CD4-positive, alpha-beta T cell (primary cell): ENCODE measurements at places on chromosomes 1 and 21.

DNA sequence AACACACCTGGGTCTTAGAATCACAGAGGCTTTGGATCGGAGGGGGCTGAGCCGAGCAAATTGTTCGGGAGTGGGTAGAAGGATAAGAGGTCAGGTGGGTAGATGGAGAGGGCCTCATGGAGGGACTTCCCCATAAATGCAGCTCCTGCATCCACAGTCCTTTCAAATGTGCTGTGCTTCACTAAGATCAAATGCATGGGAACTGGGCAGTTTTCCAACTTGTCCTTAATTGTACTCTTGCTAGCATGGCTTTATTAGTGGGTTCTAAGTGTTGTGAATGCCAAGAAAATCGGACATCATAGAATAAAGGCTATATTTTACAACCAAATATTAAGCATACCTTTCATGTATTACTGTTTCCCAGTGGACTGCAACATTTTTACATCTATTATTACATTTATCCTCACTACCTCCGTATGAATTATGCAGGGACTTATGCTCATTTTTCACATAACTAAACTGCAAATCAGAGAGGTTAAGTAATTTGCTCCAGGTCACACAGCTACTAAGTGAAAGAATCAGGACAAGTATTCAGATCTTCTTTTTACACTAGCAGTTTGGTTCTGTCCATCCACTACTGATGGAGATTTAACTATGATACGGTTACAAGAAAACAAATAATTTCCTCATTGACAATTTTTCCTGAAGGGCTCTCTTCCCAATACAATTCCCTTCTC, 174.5 kb upstream of the RUNX1 start:
- H3K4me1 ChIP-seq: peaks cover 36% of the 10 kb centered on the region
- DNase-seq: no peak
- H3K27me3 ChIP-seq: no peaks in the 10 kb centered on the region
- no peaks in the 10 kb centered on the region for H3K36me3 ChIP-seq
- no peak overlapping the region for H3K4me3 ChIP-seq

DNA sequence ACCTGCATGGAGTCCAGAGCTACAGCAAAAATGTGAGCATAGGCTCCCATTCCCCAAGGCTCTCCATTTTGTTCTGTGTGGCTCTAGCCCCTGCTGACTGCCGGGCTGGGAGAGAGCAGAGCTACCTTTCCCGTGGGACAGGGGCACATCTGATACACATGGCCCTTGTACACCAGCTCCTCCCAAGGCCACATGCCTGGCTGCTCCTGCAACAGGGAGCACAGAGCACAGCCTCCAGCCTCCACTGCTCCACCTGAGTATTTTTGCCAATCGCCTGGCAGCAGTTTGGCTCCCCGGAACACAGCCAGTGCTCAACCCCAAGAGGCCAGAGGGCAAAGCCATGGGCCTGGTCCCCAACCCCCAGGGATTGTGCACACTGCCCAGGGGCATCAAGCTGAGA, 146.5 kb downstream of the CHD1L start:
- H3K4me1 ChIP-seq: no peaks in the 10 kb centered on the region
- no peak overlapping the region for H3K27ac ChIP-seq
- H3K27me3 ChIP-seq: peaks cover 14% of the 10 kb centered on the region

GRCh38 chr1:59163268-59164092, 133.4 kb upstream of the FGGY start:
- no peaks in the 10 kb centered on the region for H3K4me1 ChIP-seq
- no peaks in the 10 kb centered on the region for H3K27me3 ChIP-seq
- no peak overlapping the region for H3K27ac ChIP-seq
- H3K4me3 ChIP-seq: no peak overlapping the region
- H3K36me3 ChIP-seq: no peaks in the 10 kb centered on the region

- H3K27ac ChIP-seq: no peak overlapping the region
- no peaks in the 10 kb centered on the region for H3K27me3 ChIP-seq
- peaks cover 33% of the 10 kb centered on the region for H3K4me1 ChIP-seq
- H3K36me3 ChIP-seq: peaks cover 50% of the 10 kb centered on the region
- H3K4me3 ChIP-seq: no peak overlapping the region
- no peak for DNase-seq
Observed at GRCh38 chr1:44777547-44777946, 2.2 kb downstream of the RPS8 start.

GRCh38 chr1:37143800-37144199, 109.5 kb upstream of the GRIK3 start:
- no peak for DNase-seq
- H3K36me3 ChIP-seq: no peaks in the 10 kb centered on the region
- H3K4me3 ChIP-seq: no peak overlapping the region

DNA sequence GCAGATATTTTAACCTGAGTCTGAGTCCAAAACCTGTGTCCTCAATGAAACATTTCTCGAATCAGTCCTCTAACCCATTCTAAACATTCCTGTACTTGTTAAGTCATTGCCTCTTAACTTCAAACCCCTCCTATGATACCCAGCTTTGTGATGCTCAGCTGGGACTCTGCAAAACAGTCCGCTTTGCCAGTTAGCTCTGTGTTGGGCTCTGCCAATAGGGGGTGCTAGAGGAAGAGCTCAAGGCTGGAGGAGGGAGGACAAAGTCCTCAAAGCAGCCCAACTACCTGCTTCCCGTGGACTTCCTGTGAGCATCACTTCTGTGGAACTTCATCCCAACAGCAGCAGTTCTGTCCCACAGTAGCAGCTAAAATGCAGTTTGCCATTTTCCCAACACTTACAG, 38.1 kb upstream of the SYT14 start:
- no peak overlapping the region for H3K27ac ChIP-seq
- no peaks in the 10 kb centered on the region for H3K4me1 ChIP-seq
- H3K36me3 ChIP-seq: no peaks in the 10 kb centered on the region
- no peaks in the 10 kb centered on the region for H3K27me3 ChIP-seq
- DNase-seq: no peak
- H3K4me3 ChIP-seq: no peak overlapping the region

DNA sequence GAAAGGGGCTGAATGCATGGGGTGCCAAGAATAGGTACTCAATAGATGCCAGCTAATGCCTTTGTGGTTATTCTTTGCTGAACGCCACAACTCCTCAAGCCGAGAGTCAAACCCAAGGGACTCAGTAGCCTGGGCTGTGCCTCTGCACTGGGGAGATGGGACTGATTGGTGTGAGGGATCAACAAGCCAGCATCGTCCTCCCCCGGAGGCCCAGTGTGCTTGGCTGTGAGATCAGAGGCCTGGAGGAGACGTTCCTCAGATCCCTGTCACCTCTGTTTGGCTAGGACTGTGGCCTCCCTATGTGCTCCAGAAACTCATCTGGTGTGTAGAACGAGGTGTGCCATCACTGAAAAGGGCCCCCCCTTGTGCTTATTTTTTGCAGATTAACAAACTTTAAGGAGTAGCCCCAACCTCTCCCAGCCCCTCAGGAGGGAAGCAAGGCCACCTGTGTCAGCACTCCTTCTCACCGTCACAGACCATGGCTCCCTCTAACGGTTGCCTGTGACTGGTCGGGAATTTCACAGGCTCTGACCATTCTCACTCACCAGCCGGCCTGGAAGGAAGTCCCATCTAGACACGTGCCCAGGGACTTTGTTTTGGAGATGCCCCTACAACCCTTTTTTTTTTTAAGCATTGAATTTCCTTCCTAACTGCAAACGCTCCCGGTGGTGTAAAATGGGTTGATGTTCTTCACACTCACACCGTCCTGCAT, 194.0 kb upstream of the VAMP3 start:
- H3K27me3 ChIP-seq: peaks cover 2% of the 10 kb centered on the region
- no peaks in the 10 kb centered on the region for H3K36me3 ChIP-seq
- no peak overlapping the region for H3K4me3 ChIP-seq
- H3K27ac ChIP-seq: no peak overlapping the region

DNA sequence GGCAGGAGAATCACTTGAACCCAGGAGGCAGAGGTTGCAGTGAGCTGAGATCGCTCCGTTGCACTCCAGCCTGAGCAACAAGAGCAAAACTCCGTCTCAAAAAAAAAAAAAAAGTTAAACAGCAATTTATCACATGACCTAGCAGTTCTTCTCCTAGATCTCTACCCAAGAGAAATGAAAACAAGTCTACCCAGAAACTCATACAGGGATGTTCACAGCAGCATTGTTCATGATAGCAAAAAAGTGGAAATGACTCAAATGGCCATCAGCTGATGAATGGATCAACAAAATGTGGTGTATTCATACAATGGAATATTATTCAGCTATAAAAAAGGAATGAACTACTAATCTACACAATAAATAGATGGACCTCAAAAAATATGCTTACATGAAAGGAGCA, 12.2 kb upstream of the ID3 start:
- peaks cover 8% of the 10 kb centered on the region for H3K27me3 ChIP-seq
- no peak overlapping the region for H3K4me3 ChIP-seq
- no peaks in the 10 kb centered on the region for H3K36me3 ChIP-seq
- DNase-seq: no peak
- H3K27ac ChIP-seq: no peak overlapping the region
- H3K4me1 ChIP-seq: peaks cover 23% of the 10 kb centered on the region

- H3K36me3 ChIP-seq: no peaks in the 10 kb centered on the region
- H3K27me3 ChIP-seq: no peaks in the 10 kb centered on the region
- no peak overlapping the region for H3K4me3 ChIP-seq
- no peak for DNase-seq
- H3K4me1 ChIP-seq: no peaks in the 10 kb centered on the region
Observed at GRCh38 chr1:214670098-214670497, 67.1 kb downstream of the CENPF start.

GRCh38 chr1:186848509-186849130, 19.9 kb downstream of the PLA2G4A start:
- H3K27me3 ChIP-seq: no peaks in the 10 kb centered on the region
- no peak for DNase-seq
- H3K4me1 ChIP-seq: no peaks in the 10 kb centered on the region

DNA sequence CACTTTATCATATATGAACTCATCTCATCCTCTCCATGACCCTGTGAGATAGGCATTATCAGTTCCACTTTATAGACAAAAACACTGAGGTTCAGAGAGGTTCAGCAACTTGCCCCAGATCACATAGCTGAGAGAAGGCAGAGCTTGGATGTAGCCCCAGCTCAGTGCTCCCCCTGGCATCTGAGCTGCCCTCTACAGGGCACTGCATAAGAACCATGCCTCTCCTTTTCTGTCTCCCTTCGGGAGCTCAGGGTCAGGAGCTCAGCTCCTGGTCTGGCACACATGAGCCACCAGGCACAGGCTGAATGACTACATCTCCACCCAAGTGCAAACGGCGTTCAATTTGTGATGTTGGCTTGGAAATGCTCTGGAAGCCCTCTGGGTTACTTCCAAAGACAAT, 16.9 kb downstream of the RAB7B start:
- no peaks in the 10 kb centered on the region for H3K4me1 ChIP-seq
- no peak overlapping the region for H3K4me3 ChIP-seq
- no peaks in the 10 kb centered on the region for H3K36me3 ChIP-seq
- DNase-seq: no peak
- no peaks in the 10 kb centered on the region for H3K27me3 ChIP-seq

- no peak for DNase-seq
- H3K4me1 ChIP-seq: no peaks in the 10 kb centered on the region
- H3K27ac ChIP-seq: no peak overlapping the region
Observed at GRCh38 chr21:35833991-35834390, 226.3 kb downstream of the SETD4 start.

DNA sequence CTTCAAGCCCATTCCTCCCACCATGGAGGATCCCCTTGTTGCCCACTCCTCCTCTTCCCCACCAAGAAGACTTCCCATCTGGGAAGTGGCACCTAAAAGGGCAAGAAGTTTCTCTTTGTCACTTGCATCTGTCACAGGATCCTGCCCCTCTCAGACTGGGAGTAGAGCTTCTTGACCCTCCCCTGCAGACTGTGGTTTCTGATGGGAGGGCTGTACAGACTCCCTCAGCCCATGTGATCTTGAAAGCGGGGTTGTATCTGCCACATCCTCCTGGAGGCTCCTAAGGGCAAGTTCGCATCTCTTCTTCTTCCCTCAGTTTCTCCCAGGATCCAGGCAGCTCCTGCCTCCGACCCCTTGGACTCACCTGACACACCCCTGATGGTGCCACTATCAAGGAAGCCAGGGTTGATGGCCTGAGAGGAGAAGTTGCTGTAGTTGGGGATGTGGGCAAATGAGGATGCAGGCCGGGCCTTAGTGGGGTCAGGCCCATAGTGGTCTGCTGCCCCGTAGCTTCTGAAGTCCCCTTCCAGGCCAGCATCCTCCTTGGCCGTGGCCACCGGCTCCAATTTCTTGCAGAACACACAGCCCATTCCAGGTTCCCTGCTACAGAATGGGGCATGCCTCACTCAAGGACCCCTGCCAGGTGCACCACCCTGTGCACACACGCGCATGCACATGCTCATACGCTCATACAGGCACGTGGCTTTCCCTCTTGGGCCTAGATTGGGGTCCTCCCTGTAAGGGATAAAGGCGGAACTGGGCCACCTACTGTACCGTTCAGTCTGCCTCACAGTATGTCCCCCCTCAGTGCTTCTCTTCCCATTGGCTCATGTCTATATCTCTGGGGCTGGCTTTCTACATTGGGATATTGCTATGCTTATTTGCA, 11.4 kb downstream of the FGR start:
- no peaks in the 10 kb centered on the region for H3K27me3 ChIP-seq
- DNase-seq: no peak
- no peaks in the 10 kb centered on the region for H3K36me3 ChIP-seq
- H3K27ac ChIP-seq: no peak overlapping the region
- H3K4me3 ChIP-seq: no peak overlapping the region
- peaks cover 60% of the 10 kb centered on the region for H3K4me1 ChIP-seq
